HT-29 (cell line): ENCODE measurements at places on chromosomes 5 and 9. TPM values are rescaled to one million over a fixed set of nuclear protein-coding genes. Genes with fewer than 3 reads are reported as not detected.
A peak's percentile ranks its signal among the peaks of the same experiment; 100 is the strongest.

IL5 gene
- not detected in 2 replicates for total RNA-seq

- DNase-seq = no peak
Measured at GRCh38 chr5:141799507-141800167, 78.6 kb downstream of the PCDH1 start.

DNA sequence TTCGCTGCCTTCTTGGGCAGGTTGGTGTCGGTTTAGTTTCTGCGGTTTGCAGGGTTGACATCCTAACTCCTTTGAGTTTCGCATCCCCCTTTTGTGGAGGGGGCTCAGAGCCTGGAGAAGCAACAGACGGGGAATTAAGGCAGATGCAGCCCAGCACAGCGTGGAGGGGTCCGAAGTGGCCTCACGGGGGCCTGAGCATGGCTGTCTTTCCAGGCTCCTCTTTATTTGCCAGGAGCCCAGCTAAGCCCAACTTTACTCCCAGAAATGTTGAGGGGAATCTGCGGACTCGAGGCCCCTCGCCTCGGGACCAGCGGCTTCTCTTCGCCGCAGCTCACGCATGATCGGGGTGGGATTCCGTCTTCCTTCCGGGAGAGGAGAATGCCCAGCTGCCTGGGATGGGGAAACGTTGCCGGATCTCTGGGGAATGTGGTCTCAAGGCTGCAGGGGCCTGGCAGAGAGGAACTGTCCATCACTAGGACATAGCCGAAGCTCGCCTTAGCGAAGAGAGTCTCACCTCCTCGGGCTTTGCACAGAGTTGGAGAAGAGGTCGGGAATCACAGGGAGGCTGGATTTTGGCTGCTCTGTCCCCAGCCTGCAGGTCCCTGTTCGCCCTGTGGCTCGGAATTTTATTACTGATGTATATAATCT is 1.3 kb downstream of the RAI14 start:
- DNase-seq = peak; percentile 48

DNA sequence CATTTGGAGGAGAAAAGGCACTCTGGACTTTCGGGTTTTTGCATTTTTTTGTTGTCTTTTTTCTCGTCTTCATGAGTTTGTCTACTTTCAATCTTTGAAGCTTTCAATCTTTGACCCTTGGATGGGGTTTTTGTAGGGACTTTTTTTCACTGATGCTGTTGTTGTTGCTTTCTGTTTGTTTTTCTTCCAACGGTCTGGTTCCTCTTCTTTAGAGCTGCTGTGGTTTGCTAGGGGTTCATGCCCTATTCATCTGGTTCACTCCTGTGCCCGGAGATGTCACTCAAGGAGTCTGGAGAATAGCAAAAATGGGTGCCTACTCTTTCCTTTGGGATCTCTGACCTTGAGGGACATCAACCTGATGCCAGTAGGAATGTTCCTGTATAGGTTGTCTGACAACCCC is 378.6 kb upstream of the TYRP1 start:
- DNase-seq = no peak

GRCh38 chr5:67012171-67012570 is 184.4 kb downstream of the CD180 start:
- DNase-seq = no peak

DNA sequence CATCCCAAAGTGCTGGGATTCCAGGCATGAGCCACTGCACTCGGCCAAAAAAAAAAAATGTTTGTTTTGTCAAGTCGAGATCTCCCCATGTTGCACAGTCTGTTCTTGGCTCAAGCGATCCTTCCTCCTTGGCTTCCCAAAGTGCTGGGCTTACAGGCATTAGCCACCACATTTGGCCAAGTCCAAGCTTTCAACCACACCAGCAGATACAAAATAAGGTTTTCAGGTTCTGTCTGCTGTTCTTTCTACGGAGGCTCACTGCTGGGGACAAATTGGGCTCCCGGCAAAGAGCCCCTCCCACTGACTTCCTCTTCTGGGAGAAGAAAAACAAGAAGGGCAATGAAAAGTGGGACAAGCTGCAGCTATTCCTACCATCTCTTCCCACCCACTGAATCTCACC is 37.6 kb upstream of the GGTA1 start:
- no peak for DNase-seq

- no peak for DNase-seq
Measured at GRCh38 chr5:58855851-58856739, 273.2 kb downstream of the RAB3C start.
